ENCODE measurements at places on chromosomes 3 and 15. TPM values are rescaled to one million over a fixed set of nuclear protein-coding genes. Genes with fewer than 3 reads are reported as not detected.

DNA sequence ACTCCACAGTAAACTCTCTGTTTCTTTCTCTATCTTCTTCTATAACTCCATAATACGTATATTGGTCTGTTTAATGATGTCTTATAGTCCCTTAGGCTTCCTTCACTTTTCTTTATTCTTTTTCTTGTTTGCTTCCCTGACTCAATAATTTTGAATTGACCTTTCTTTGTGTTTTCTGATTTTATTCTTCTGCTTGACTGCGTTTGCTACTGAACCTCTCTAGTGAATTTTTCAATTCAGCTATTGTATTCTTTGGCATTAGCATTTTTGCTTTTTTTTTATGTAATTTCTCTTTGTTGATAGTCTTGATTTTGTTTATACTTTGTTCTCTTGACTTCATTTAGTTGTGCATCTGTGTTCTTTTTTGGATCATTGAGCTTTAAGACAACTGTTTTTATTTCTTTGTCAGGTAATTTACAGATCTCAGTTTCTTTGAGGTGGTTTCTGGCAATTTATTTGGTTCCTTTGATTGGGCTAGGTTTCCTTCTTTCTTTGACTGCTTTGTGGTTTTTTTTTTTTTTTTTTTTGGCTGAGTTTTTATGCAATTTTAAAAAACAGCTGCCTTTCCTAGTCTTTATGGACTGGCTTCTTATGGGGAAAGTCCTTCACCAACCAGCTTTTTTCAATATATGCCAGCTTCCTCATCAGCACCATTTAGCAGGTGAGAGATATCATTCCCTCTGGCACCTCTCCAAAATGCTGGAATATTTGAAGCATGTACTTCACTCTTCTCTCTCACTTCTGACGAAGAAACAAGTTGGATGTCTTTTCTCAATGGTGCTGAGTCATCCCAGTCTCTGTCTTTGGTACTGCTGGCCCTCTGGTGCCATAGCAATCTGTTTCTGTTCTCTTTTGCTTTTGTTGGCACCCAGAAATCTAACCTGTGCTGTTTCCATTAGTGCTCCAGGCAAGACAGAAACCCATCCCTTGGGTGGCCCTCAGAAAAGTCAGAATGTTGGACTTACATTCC is 17.6 kb downstream of the RSRC1 start:
- DNase-seq = peak; percentile 76

GRCh38 chr3:48189321-48189720 is 1.1 kb upstream of the CDC25A start:
- no peak for DNase-seq

- DNase-seq = no peak
Measured at GRCh38 chr3:156743859-156744258, 69.5 kb downstream of the TIPARP start.

IQGAP1 gene
- 290 TPM for total RNA-seq

- DNase-seq = no peak
Measured at GRCh38 chr15:89067751-89068150, 20.5 kb upstream of the ABHD2 start.

GRCh38 chr3:106805625-106806024 is 571.6 kb upstream of the CCDC54 start:
- DNase-seq = no peak

SNTN gene
- total RNA-seq = not detected

DNA sequence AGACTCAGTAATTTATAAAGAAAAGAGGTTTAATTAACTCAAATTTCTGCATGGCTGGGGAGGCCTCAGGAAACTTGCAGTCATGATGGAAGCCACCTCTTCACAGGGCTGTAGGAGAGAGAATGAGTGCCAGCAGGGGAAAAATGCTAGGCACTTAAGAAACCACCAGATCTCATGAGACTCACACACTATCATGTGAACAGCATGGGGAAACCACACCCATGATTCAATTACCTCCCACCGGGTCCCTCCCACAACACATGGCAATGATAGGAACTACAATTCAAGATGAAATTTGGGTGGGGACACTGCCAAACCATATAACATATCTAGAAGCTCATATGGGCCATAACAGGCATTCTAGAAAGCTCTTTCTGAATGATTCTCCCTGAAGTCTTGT is 190.3 kb downstream of the WNT5A start:
- no peak for DNase-seq

SNX4 gene
- total RNA-seq = 16.5 TPM

GRCh38 chr3:152826476-152826875 is 8.5 kb upstream of the P2RY1 start:
- no peak for DNase-seq

DNA sequence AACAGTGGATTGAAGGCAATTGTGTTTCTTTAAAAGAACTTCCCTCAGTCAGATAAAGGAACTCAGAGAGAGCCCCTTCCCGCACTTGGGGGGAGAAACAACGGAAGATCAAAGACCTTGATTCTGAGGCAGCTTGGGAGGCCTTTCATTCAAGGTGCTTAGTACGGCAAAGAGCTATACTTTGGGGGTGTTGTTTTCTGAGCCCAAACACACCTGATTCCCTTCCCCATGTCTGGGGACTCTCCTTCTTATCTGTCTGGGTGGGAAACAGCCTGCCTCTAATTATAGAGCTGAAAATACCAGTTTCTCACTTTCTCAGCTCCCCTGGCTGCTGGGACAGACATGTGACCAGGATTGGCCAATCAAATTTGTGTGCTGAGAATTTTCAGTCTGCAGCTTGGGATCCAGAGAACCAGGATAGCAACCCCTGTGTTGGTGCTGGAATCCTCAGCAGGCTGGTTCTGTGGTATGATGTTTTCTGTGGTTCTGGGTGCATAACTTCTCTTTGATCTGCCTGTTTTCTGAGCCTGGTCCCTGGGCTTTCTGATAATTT is 19.4 kb upstream of the IQCF6 start:
- DNase-seq = no peak

GRCh38 chr15:69021895-69022294 is 7.4 kb downstream of the NOX5 start:
- no peak for DNase-seq

GRCh38 chr3:41836360-41837134 is 125.4 kb downstream of the ULK4 start:
- DNase-seq = no peak

- DNase-seq = no peak
Measured at GRCh38 chr3:139552632-139553365, 13.3 kb upstream of the RBP1 start.

GRCh38 chr3:140906785-140907184 is 34.9 kb upstream of the SLC25A36 start:
- no peak for DNase-seq

DNA sequence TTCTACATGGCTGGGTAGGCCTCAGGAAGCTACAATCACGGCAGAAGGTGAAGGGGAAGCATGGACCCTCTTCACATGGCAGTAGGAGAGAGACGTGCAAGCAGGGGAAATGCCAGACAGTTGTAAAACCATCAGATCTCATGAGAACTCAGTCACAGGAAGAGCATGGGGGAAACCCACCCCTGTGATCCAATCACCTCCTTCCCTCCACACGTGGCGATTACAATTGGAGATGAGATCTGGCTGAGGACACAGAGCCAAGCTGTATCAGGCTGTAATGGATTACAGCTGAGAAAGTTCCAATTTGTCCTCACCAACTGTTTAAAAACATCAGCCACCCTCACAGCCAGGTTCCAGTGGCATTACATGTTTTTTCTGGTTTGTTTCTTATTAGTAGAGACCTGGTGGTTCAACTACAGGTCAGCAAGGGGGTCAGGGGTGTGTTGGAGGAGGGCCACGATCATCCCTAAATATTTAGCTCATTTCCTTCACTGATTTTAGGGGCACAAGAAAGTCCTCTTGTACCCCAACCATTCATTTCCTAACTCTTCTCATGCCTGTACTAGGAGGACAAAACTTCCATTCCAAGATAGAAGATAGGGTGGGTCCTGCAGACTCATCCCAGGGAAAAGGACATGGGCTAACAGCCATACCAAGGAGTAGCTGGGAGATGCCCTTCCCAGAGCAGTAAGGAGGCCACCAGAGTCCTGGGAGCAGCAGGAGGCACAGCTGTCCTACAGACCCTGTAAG is 54.4 kb downstream of the ANXA2 start:
- peak; percentile 69 for DNase-seq

DNA sequence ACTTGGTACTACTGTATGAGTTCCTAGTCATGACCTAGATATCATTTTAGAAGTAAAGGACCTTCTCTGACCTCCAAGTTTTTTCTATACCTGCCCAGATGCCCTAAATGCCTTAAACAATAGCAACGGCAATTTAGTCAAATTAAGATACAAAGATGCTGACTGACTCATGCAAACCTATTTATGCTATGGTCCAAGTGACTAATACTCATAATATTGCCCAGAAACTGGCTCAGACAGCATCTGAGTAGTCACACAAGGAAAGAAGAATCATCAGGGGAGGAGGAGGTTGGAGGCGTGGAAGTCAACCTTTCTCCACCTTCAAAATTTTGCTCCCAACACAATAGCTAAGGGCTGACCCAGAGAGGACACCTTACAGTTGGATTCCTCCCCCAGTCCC is 6.8 kb downstream of the FYCO1 start:
- DNase-seq = peak; percentile 88

GCSAM gene
- total RNA-seq = 1.3 TPM

SLC38A3 gene
- total RNA-seq = not detected

KLF15 gene
- not detected for total RNA-seq

DNA sequence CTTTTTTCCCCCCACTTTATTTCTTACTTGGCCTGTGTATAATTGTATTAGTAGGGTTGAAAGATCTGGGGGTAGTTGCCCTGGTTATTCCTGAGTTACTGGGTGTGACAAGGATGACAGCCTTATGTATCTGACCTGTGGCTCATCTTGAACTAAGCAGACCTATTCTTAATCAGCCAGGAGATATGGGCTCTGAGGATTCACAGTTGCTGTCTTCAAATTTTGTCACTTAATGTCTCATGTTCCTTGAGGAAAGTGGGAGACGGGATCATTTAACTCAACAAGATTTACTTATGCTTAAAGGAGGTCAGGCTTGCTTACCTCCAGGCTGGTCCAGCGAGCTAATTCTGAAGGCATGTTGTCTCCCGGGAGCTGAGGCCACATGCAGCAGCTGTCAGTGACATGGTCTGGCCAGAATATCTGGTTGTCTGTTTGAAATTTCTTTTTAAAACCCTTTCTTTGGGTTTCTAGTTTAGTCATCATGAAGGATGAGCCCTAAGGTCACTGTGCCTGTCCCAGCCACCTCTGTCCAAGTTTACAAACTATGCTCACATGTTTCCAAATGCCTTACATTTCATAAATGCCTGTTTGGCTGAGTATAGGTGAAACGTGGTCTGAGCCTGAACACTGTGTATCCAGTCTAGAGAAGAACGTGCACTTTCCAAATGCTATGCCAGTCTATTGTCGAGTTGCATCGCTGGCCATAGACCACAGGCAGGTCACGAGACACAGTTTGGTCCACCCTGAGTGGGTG is 26.8 kb downstream of the LRTM1 start:
- no peak for DNase-seq

CD200 gene
- total RNA-seq = 0.11 TPM

IQCF5 gene
- not detected for total RNA-seq

XXYLT1 gene
- 7.8 TPM for total RNA-seq

DNA sequence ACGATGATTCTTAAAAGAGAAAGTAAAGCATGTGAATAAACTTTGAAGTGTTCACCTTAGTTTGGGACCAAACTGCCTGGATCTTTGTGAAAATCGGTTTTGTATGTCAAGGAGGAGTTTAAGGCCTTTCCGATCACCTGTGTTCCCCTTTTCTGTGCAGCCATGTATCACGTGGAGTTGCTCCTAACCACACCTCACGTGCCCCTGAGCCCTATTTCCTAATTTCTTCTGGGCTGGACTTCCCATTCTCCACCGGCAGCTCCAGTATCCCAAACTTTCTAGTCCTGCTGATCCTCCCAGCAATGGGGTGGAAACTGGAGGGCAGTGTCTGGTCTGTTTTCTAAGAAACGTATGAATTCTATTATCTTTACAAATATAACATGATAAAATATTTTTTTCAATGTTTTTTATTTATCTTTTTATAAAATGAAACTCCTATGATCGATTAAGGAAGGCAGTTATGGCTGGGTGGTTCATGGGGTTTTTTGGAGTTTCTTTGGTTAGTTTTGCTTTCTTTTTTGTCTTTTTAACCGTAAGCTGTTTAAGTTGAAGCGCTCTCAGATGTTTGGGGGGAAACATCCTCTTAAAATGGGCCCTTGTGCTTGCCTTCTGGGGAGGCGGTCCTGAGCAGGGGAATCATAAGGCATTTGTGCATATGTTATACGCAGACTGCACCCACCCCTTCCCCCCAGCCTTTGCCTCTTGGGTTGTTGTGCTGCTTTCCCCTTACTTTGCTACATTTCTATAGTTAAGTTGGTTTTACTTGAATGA is 43.6 kb upstream of the WWTR1 start:
- DNase-seq = no peak

AGBL1 gene
- not detected for total RNA-seq

DNA sequence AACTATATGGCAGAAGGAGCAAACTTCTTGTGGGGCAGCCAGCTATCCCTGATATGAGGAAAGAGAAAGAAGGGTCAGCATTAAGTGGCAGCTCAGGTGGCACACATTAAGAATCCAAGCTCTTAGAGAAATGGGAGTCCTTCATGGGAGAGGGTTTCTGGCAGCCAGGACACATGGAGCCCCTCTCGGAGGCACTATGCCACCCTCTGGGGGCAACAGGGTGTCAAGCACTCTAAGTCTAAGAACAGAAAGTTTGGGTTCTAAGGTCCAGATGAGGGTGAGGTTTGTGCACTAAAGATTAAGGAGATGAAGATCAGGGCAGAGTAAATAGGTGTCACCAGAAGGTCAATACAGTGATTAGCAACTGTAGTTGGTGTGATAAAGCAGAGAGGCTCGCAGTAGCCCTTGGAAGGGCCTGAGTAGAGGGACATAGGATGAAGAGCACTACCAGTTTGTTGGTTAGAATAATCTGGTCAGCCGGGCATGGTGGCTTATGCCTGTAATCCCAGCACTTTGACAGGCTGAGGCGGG is 89.3 kb downstream of the ST6GAL1 start:
- no peak for DNase-seq

- no peak for DNase-seq
Measured at GRCh38 chr3:128170866-128171516, 17.7 kb downstream of the EEFSEC start.

OR5K2 gene
- not detected for total RNA-seq

- no peak for DNase-seq
Measured at GRCh38 chr3:35737080-35737479, 97.8 kb downstream of the ARPP21 start.

DNA sequence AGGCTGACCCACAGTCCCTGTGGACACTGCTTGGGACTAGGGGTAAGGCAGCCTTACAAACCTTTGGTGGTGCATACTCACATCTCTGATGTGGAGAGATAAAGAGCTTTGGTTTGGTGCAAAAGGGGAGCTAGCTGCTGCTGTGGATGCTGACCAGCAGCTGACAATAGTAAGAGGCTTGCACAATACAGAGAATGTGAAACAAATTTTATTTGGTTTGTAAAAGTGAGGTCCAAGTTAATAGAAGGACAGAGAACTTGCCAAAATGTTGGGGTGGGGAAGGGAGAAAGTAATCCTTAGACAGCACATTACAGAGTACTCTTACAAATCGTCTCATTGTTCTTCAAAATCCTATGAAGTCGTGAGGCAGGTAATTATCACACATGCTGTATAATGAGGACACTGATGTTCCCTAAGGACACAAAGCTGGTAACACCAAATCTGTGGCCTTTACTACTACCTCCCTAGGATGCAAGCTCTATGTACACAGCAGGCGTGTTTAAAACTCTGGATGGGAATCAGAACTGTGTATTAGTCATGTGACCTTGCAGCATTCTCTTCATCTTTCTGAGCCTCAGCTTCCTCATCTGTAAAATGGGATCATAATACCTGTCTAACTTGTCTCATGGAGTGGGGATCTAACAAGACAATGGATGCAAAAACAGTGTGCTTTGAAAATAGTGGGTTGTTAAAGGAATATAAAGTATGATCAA is 21.6 kb downstream of the ARHGAP31 start:
- no peak for DNase-seq
